ENCODE measurements at places on chromosomes 5 and 9. TPM values are rescaled to one million over a fixed set of nuclear protein-coding genes. Genes with fewer than 3 reads are reported as not detected.

DNA sequence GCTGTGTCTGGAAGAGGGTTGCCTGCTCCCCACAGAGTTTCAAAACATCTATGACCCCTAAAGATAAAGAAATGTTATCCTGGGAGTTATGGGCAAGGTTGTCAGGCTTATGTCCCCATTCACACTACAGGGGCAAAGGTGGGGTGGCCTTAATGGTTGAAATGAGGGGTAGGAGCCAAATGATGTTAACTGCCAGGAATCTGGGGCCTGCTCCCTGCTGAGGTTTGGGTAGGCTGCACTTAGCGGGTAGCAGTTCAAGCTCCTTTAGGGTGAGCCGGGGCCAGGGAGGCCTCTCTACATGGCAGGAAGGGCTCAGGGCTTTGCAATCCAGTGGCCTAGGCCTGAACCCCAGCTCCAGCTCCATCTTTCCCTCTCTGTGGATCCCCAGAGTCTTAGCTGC is 3.0 kb downstream of the FGF18 start:
- DNase-seq = no peak

ACTBL2 gene
- total RNA-seq = not detected

DNA sequence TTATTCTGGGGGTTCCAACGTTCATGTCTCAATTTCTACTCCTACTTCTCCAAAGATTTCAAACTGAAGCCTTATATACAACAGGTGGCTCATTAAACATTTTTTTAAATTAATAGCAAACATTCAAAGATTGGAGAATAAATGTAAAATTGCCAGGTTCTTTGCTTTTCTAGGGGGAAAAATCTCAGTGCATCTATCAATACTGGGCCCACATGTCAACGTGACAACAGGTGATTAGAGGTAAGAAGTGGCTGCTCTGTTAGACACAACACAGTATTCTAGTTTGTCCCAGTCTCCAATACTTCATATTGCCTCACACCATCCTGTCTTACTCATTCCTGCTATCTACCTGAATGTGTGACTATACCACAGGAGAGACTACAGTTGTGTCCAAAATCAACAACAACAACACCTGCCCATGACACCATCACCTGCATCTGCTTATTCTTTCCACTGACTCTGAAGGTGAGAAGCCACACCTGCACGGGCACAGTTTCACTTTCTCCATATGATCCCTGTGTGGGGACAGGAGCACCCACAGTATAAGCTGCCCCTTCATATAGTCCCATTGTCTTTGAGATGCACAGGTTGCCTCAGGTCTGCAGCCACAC is 110.2 kb downstream of the LHFPL2 start:
- no peak for DNase-seq

- no peak for DNase-seq
These were observed 40.9 kb downstream of the NACC2 start for GRCh38 chr9:136054146-136054545.

- DNase-seq = no peak
These were observed 165.0 kb downstream of the SMARCA2 start for GRCh38 chr9:2180154-2180553.

DNA sequence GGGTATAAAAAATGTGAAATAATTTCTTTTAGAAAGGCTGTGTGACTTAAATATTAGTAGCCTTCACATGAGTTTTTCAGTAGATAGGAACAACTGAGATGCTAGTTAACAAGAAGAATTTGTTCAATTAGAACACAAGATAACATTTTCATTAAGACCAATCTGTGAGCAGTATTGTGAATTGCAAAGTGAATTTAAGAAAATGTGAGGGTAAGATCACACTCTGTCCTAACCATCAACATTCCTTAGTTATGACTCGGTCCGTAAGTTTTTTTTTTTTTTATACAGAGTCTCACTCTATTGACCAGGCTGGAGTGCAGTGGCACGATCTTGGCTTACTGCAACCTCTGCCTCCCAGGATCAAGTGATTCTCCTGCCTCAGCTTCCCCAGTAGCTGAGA is 180.2 kb upstream of the EGFLAM start:
- no peak for DNase-seq

GRCh38 chr9:14935106-14935751 is 25.0 kb upstream of the FREM1 start:
- DNase-seq = no peak

GRCh38 chr5:1140171-1140817 is 28.4 kb upstream of the SLC12A7 start:
- peak; percentile 14 for DNase-seq
